ENCODE measurements at places on chromosomes 1 and 21.

DNA sequence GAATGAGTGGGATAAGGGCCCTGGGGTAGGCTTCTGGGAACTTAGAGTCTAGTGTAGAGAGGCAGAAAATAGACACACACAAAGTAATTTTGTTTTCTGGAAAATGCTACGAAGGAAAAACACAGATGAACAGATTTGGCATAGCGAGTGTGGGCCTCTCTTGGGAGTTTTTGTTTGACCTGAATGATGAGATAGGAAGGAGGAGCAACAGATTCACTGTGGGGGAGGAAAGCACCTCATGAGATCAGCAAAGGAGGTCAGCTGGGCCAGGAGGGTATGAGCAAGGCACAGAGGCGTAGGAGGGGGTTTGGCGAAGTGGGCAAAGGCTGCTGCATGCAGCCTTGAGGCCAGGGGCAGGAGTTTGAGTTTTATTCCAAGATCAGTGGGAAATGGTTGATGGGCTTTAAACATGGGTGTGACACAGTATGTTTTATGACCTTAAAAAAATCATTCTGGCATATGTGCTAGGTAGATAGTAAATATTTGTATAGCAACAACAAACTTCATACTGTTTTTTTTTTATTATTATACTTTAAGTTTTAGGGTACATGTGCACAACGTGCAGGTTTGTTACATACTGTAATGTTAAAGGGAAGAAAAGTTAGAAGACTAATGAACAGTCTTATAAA lies 57.9 kb downstream of the FGGY start:
- DNase-seq = no peak

DNA sequence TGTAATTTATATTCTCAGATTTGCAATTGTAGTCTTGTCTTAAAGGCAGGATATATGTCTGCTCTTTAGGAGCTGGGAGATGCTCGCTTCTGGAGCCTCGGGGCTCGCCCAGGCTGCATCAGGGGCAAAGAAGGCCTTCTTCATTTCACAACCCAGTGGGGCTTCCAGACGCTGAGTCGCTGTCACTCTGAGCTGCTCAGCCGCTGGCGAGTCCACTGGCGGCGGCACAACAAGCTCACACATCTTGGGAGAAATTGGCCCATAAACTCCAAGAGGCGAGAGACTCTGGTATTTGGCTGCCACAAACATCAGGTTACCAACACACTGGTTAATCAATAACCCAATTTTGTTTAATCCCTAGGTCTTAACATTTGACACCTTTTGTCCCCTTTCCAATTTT lies 216.6 kb downstream of the ATG4C start:
- DNase-seq = no peak

- peak; percentile 1 for DNase-seq
These were observed 385.1 kb downstream of the LMX1A start for GRCh38 chr1:164971391-164971790.

GRCh38 chr1:185719021-185719420 lies 15.2 kb upstream of the HMCN1 start:
- no peak for DNase-seq

DNA sequence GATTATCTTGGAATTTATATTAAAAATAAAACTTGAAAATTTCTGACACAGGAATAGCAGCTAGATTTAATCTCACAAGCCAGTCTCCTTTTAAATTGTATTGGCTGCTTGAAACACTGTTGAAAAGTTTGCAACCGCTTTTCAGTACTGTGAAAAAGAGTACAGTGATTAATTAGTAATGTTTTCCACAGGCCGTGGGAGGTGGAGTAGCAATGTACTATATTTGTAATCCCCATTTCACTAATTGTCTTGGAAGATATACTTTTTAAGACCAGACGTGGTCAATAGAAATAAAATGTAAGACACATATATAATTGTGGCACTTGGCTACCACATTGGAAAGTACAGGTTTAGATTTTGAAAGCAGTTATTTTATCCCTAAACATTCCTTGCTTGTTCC lies 40.8 kb upstream of the MYOCOS start:
- no peak for DNase-seq

All from eye (tissue), 1 donor.